ENCODE measurements at places on chromosomes 2 and 18.

DNA sequence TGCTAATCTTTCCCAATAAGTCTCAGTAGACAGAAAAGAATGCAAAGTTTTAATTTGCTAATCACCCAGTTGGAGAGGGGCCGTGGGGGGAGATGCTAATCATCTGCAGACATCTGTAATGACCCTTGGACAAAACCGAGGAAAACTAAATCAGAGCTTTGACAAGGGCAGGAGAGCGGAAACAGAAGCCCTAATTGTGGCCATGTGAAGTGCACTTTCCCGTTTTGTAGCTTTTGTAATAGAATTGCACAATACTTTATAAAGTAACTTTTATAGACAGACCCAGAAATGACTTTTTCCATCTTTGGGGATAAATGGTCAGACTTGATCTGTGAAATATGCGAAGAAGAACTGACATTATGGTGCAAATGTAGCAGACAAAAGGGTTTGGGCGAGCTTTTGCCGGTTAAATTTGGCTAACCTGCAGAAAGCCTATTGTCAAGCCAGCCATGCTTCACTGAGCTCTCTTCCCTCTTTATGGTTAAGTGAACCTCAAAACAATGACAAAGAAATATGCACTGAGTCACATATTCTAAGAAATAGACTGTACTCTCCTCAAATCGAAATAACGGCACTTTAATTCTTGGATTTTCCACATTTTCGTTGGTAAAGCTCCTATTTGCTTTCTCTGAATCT, 980.1 kb upstream of the POU3F3 start:
- DNase-seq: no peak

DNA sequence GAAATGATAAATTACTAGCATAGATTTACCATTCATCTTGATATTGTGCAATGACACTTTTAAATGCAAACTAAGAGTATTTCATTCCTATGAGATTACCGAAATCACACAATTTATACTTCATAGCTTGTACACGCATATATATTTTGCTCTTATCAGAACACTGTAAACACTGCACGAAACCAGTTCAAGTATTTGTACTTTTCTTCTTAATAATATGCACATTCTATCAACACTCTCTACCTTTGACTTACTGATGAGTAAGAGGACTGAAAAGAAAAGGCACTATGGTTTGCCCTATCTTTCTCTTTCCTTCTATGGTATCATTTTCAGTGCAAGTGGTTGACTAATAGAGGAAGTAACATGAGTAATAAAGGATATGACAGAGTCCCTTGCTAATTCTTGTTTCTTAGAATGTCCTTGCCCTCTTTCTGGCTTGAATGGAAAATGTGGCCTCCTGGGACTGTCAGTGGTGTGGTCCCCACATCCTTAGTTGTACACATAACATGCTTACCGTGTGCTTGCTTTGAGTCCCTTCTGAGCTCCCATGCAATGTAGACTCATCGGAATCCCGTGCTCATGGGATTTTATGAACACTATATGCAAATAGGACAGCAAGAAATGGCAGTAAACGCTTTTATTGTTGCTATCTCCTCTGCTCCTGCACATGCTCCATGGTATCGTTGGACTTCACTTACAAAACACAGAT, 363.5 kb upstream of the TNP1 start:
- DNase-seq: no peak

DNA sequence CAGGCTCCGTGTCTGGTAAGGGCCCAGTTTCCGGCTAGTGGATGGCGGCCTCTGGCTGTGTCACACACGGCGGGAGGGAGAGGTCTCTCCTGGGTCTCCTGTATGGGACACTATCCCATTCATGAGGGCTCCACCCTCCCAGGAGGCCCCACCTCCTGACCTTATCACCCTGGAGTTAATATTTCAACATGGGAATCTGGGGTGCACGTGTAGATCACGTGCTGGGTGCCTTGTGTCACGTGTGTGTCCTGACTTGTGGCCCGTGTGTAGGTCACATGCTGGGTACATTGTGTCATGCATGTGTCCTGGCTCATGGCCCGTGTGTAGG, 9.9 kb downstream of the NEU4 start:
- no peak for DNase-seq

DNA sequence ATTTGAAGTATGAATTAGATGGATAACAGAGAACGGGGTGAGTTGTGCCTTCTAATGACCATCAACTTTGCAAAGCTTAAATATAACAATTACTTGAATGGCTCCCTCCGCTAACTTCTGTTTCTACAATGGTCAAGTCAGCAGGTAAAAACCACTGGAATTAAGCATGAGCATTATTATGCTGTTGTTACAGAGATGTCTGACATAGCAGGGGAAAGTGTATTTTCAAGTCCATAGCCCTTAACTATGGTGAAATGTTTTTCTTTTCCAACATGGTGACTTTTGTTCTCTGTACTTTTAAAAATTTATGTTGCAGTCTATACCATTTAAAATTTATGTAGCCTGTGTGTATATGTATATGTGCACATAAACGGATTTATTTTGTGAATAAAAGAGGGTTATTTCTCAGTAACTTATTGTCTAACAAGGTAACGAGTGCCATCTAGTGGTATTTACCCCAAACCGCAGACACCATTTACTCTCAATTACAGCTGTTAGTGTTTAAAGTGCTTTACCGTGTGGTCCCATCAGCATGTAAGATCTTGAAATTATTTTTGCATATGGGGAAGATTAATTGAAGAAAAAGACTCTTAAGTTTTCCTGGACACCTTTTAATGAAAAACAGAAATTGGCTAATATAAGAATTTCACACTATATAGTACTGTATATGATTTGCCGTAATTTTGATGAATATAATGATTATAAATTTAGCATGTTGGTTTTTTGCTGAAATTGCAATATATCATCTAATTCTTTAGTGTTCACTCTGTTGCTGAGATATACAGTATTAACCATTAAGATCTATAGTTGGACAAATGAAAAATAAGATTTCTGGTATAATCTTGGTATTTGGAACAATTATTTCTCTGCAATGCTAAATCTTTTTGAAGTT, 78.2 kb downstream of the UBE2E3 start:
- DNase-seq: peak; percentile 61

GRCh38 chr2:65604246-65604645, 171.8 kb upstream of the SPRED2 start:
- no peak for DNase-seq

- DNase-seq: no peak
These were observed 30.0 kb downstream of the THNSL2 start for GRCh38 chr2:88199912-88200682.

DNA sequence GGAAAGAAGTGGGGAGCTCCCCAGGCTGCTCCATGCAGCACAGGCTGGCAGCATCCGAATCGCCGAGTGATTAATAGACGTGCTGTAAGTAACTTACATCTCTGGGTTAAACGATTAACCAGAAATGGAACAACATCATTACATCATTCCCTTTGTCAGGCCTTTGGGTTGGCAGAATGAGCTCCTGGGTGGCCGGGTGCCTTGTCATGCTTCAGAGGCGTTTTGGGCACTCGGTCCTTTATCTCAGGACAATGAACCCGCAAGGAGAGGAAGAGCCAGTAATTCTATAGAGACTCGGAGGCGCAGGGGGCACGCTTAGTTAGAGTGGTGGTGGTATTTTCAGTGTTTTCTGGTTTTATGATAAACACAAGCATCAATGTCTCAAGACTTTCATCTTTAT, 146.9 kb upstream of the TPO start:
- DNase-seq: no peak

GRCh38 chr2:71715241-71715750, 261.9 kb downstream of the DYSF start:
- DNase-seq: no peak

All from NCI-H510A treated with DMSO at 0.1 percent for 48 hours (cell line).